ENCODE measurements at places on chromosomes 1 and 21.
A peak's percentile ranks its signal among the peaks of the same experiment; 100 is the strongest.

DNA sequence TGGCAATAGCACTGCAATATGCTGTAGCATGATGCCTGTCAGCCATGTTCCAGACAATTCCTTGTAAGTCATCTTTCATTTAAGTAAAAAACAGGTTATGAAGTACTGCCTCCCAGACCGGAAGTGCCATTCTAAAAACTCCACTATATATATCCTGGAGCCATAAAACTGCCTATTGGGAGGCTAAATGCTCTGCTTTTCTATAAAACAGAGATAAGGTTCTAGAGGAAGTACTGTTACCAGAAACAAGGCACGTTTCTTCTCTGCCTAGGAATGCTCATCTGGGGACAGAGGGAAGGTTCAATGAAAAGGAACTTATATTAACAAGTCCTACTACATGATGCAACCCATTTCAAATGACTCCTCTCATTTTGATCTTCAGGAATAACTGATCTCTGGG lies 66.8 kb downstream of the GPR137B start:
- DNase-seq = no peak

DNA sequence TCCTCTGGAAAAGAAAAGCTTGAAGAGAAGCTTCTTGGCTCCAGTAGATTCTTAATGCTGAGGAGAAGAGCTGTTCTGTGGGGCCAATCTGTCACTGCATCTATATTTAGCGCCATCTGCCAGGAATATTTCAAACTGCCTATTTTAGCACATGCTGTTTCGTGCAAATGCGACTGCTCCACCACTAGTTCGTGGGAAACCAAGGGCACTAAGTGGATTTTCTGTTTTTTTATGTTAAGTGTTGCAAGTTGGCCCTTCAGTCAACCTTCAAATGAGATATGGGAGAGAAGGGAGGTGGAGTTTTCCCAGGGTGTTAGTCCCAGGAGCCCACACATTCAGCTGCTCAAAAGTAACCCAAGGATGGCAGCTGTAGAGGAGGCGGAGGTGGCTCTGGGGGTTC lies 91.9 kb downstream of the TSEN15 start:
- DNase-seq = peak; percentile 26

GRCh38 chr1:90710579-90711536 lies 6.2 kb downstream of the BARHL2 start:
- no peak for DNase-seq

- DNase-seq = no peak
Observed at GRCh38 chr21:46155514-46156377, at the start of gene FTCD. FTCD (minus strand) TSS chr21:46155579; CDS start chr21:46155523, 56 bp downstream.

- DNase-seq = no peak
Observed at GRCh38 chr1:211610779-211611556, 32.0 kb upstream of the SLC30A1 start.

DNA sequence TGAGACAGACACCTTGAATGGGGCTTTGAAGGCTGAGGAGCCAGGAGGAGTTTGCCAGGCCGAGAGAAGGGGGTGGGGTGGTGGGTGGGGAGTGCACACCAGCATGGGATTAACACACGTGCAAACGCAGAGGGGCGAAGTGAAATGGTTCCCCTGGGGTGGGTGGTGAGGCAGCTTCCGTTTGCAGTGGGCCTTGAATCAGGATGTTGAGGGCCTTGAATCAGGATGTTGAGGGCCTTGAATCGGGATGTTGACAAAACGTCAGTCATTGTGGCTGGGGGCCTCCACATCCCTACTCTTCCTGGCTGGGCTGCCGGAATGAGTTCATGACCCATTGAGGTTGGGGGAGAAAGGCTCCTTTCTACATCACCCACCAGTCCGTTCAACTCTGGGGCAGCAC lies 16.6 kb downstream of the LDLRAP1 start:
- DNase-seq = no peak

DNA sequence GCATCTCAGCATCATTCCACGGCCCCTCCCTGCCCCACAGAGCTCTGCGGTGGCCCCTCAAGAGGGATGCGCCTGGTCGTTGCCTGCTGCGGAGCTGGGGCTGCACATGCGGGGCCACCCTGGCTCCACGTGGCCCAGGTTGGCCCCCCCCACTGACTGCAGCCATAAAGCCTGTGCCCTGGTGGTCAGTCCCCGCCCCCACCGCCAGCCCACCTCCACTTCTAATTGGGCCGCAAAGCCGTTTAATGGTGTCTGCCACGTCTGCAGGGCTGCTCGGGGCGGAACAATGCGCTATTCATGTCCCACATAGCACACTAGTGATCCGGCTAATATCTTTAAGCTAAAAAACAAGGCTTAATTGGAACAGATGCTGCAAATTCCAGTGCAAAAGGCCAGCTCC lies 33.5 kb upstream of the ACTRT2 start:
- DNase-seq = no peak

DNA sequence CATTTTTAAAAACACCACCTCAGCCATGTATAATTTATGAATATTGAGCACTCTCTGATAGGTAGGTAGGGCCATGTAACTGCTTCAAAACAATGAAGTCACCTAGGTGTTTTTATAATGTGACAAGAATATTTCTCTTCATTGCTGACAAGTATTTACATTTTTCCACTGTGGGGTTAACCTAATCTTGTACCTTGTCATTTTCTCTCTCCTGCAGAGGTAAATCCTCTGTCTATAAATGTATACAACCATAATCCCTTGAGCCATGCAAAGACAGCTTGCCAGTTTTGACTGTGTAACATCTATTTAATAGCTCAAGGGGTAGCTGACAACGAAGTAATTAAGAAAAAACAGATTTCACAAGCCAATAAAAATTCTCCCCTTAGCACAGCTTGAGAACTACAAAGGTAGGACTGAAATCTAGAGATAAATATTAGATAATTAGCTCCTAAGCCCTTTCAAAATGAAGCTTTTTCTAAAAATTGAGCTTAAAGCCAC lies 137.6 kb upstream of the POGK start:
- DNase-seq = no peak

GRCh38 chr1:14975119-14975518 lies 178.4 kb upstream of the TMEM51 start:
- DNase-seq = no peak

GRCh38 chr1:103170609-103171008 lies 62.3 kb upstream of the COL11A1 start:
- DNase-seq = no peak

DNA sequence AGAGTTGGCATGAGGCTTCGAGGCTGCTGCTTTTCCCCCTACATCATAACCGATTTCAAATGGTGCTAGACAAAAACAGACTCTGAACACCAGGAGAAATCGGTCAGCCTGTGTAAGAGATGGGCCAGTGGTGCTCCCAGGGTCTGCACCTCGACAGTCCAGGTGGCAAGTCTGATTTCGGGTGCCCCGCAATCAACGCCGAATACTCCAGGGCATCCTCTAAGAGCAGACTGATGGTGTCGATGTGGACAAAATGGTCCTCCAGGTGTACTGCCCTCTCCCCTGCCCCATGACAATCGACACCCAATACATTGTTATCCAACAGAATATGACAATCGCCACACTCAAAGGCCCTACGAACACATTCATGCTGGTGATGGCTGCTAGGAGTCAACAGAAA lies 50.0 kb downstream of the CD46 start:
- no peak for DNase-seq

- DNase-seq = no peak
Observed at GRCh38 chr1:13802782-13803545, 103.0 kb downstream of the PRDM2 start.

DNA sequence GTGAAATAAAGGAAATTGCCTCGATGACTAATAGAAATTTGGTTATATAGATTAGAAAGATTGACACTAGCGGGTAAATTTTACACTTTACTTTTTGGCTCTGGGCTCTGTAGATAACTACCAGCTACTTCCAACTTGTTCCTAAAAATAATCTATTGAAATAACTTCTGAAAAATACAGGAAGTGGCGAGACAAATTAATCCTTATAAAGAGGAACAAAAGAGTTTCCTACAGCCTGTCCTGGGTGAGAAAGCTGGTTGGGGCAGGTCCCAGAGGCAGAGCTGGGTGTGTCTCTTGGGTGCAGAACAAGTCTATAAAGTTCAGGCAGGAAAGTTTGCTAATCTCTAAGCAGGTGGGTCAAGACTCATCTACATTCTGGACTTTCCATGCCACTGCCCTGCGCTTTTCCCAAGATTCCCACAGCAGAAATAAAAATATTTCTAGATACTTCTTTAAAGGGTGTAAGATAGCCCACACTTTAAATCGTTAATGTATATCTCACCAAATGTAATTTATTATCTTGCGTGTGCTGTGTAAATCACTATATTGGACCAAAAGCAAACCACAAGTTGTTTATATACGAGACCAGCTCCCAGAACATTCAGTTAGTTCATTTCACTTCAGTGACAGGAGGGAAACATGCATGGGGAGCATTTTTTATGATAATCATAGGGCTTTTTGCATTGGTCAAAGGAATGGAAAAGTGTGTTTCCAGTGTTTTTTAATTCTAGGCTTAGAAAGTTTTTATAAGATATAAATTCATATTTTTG lies 70.1 kb upstream of the NRIP1 start:
- no peak for DNase-seq

DNA sequence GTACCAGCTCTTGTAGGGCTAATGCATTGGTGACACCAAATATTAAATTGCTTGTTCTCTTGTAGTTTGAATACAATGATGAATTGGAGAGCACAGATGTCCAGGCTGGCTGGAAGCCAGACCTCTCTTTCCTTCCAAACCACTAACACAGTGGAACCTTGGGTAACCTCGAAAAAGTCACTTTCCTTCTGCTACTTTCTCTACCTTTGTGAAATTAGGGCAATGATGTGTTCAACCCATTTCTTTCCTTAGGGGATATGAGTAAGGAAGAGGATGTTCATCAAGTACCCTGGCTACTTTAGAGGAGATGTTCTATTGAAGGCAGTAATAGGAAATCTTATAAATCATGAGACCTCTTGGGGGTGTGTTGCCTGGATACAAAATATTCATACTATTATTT lies 55.7 kb downstream of the XCL2 start:
- no peak for DNase-seq

GRCh38 chr1:166432655-166433054 lies 265.9 kb upstream of the FAM78B start:
- no peak for DNase-seq

- DNase-seq = no peak
Observed at GRCh38 chr1:202615501-202616354, 94.5 kb downstream of the SYT2 start.

GRCh38 chr1:43878854-43879253 lies 54.7 kb upstream of the ARTN start:
- DNase-seq = no peak

DNA sequence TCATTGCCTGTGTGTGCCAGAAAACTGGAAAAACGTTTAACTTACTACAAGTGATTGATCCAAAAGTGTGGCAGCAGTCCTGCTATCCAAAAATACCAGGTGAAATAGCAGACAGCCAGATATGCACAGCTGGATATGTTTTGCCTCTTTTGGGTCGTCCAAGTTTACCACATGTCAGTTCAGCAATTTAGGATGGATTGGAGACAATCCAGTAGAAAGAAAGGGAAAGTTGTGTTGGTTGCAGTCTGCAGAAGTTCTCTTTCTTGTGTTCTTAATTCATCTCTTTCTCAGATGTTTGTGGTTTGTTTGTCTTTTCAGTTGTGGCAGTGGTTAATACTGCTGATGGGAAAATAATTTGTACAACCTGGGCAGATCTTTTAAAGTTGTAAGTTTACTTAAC lies 645.0 kb downstream of the PTPRC start:
- DNase-seq = peak; percentile 20

DNA sequence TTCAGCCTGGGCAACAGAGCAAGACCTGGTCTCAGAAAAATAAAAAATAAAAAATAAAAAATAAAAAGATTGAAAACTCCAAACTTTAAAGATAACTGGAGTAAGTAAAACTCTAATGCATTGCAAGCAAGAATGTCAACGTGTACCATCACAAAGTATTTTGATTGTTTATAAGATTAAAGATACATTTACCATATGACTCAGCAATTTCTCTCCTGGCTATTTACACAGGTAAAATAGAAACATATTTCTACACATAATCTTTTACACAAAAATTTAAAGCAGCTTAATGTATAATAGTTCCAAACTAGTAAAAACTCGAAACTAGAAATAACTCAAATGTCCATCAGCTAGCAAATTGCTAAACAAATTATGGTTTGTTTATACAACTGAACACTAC lies 456.1 kb upstream of the RGS18 start:
- DNase-seq = no peak

DNA sequence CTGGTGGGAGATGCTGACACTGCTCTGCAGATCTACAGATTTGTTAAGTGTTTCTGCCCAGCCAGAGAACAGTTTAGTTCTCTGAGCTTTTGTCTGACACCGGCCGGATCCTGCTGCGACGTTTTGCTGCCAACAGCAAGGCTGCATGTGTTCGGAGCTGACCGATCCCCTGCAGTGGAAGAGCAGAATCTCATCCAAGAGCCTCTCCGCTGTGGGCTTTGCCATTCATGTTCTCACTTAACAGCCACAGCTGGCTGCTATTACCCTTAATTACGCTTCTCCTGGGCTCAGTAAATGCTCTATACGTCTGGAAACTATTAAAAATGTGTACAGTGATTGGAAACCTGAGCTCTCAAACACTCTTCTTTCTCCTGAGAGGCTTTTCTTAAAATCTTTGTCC lies 105.3 kb downstream of the BCAR3 start:
- peak; percentile 47 for DNase-seq

GRCh38 chr1:116078699-116079223 lies 32.4 kb upstream of the MAB21L3 start:
- DNase-seq = no peak

- no peak for DNase-seq
Observed at GRCh38 chr1:165539908-165540307, 3.9 kb upstream of the LRRC52 start.

GRCh38 chr1:31354283-31354682 lies 18.6 kb downstream of the FABP3 start:
- DNase-seq = no peak

DNA sequence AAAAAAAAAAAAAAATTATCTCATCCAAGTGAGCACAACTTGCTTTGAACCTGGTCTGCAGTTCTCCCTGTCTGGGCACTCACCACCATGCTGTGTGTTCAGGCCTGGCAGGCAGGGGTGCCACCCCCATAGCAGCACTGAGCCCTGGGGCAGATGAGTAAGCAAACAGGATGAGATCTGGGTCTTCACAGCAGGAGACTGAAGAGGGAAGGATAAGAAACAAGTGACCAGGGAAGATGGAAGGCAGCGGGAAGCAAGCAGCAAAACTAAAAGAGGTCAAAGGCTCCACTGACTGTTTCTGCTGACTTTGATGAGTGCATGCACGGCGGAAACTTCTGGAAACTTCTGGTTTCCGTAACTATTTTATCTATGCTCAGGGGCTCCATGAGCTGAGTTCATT lies 133.5 kb upstream of the SOD1 start:
- peak; percentile 82 for DNase-seq

- no peak for DNase-seq
Observed at GRCh38 chr21:41671859-41672542, 94.9 kb downstream of the RIPK4 start.
